ENCODE measurements at places on chromosomes 16 and 17.

GRCh38 chr16:56576585-56577299 lies 11.9 kb downstream of the MT4 start:
- peak; percentile 86 for DNase-seq

GRCh38 chr16:76535-77272 lies 1.3 kb upstream of the MPG start:
- peak; percentile 26 for DNase-seq

DNA sequence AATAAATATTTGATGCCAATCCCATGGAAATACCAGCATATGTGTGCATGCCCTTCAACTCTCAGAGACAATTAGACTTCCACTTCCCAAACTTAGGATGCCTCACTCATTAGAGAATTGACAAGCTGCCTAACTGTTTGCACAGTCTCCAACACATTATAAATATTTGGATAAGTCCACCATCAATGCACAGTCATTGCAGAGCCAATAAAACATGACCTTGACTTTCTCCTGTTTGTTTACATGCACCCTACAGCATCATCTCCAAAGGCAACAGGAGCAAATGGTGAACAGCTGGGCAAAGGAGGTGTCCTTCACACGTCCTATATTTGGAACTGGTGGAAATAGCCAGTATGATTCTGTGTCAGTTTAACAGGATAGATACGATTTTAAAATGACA lies 804.4 kb upstream of the RBFOX1 start:
- no peak for DNase-seq

- DNase-seq = no peak
These were observed 58.0 kb downstream of the AIPL1 start for GRCh38 chr17:6376931-6377361.

- peak; percentile 78 for DNase-seq
These were observed 47.0 kb upstream of the AMZ2 start for GRCh38 chr17:68200689-68201417.

GRCh38 chr17:80942423-80943345 lies 49.0 kb upstream of the CHMP6 start:
- no peak for DNase-seq

DNA sequence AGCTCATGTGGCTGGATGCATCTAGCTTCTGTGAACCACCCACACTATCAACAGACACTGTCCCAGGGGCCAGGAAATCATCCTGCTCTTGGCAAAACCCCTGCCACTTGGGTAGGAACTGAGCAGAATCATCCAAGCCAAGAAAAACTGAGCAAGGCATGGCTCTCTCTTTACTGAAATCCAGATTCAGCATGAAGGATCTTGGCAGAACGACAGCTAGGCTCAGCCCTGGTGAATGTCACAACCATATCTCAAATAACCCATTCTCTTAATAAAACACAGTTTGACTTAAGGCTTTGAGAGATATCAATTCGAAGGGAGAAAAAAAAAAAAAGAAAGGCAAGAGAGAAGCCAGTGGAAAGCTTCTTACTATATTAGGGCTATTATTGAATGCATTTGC lies 72.2 kb downstream of the MAF start:
- DNase-seq = no peak

DNA sequence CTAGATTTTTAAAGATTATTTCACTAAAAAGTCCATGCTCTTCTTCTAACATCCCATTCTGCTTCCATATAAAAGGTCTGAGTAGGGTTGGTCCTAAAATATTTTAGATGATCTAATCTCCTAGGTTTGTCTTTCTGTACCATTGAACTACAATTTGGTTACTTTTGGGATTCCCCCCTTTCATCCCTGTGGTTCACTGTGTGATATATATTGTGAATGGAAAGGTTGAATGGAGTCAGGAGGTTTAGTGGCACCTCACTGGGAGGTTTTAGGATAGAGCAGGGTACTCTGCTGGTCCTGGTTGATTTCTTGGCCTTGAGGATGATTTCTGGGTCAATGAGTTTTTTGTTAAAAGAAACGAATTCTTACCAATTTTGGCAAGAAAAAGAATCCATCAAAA lies 29.5 kb downstream of the MAP2K6 start:
- DNase-seq = no peak

GRCh38 chr16:53504665-53505064 lies 1.7 kb upstream of the AKTIP start:
- DNase-seq = no peak

GRCh38 chr17:38451030-38451839 lies 23.0 kb downstream of the ARHGAP23 start:
- DNase-seq = no peak

DNA sequence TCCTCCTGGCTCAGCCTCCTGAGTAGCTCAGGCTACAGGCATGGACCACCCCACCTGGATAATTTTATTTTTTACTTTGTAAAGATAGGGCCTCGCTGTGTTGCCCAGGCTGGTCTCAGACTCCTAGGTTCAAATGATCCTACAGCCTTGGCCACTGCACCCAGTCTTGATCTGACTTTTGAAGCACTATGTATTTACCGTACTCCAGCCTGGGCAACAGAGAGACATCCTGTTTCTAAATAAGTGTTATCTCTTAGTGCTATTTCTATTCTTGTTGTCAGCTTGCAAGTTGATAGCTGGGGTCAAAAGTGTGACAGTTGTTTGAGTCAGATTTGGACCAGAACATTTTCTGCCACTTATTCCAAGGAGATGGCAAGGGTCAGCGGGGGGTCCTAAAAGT lies 486.4 kb downstream of the NPIPA7 start:
- no peak for DNase-seq

DNA sequence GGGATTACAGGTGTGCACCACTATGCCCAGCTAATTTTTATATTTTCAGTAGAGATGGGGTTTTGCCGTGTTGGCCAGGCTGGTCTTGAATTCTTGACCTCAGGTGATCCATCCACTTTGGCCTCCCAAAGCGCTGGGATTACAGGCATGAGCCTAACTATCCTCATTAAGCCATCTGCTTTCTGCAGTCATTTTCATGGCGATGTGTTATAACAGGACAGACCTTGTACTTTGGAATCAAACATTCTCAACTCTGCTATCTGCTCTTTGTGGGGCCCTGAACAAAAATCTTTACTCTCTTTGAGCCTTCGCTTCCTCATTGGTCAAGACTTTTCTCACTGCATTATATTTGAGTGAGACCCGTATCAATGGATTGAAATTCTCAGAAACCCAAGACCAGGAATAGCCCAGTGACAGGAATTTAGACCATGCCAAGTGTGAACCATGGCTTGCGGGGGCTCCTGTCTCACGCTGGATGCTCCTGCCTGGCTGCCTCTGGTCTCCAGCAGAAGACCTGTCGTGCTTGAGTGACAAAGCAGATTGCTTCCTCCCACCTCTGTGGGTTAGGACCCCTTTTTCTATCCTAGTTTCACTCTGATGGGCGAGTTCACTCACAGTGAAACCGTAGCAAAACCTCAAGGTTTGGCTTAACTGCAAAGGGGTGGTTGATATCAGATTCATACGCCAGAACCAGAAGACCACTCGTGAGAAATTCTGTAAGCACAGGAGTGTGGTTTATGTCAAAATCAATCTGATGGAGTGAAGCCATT lies 519.1 kb downstream of the MAF start:
- DNase-seq = peak; percentile 36

GRCh38 chr16:57781349-57781740 lies 20.9 kb downstream of the KIFC3 start:
- no peak for DNase-seq

- DNase-seq = peak; percentile 83
These were observed at the start of gene FAM171A2 for GRCh38 chr17:44363613-44364159. TSS of gene FAM171A2 (minus strand) at chr17:44363853. CDS start at chr17:44363714, 139 bp downstream.

DNA sequence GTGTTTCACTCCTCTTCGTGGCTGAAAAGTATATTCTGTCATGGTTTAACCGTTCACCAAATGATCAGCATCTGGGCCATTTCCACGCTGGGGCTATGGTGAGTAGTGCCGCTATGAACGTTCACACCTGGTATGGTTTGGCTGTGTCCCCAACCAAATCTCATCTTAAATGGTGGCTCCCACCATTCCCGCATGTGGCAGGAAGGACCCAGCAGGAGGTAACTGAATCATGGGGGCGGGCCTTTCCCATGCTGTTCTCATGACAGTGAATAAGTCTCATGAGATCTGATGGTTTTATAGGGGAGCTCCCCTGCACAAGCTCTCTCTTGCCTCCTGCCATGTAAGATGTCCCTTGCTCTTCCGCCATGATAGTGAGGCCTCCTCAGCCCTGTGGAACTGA lies 45.7 kb upstream of the ZNF469 start:
- DNase-seq = no peak

GRCh38 chr17:81391936-81392908 lies 3.0 kb upstream of the BAHCC1 start:
- no peak for DNase-seq

DNA sequence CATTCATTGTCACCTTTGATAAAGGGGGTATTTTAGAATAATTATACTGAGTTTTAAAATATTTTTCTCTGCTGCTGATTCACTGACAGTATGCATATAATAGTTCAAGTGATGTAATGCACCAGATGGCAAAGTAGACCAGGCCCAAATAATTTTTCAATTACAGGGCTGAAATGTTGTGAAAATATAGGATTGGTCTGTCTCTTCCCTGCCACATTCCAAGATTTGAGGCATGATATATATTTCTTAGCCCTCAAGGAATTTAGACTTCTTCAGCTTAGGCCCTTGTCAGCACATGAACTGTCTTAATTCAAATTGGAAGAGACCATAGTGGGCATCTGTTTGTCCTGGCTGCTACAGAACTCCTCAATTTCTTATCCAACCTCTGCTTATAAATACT lies 39.2 kb upstream of the SLC12A3 start:
- no peak for DNase-seq

DNA sequence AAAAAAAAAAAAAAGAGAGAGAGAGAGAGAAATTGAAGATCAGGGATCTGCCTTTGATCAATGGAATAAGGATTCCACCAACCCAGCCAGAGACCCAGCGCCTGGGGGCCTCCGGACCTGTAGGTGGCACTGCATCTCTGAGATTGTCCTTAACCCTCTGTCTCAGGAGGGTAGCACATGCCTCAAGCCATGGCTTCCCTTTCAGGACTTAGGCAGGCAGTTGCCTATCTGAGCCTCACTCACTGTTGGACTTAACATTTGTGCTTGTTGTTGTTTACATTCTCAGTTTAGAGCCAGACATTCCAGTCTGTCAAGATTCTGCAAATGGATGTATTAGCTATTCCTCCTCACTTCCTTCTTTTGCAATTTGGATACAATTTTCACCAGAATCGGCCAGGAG lies 5.1 kb upstream of the SCNN1B start:
- peak; percentile 13 for DNase-seq

DNA sequence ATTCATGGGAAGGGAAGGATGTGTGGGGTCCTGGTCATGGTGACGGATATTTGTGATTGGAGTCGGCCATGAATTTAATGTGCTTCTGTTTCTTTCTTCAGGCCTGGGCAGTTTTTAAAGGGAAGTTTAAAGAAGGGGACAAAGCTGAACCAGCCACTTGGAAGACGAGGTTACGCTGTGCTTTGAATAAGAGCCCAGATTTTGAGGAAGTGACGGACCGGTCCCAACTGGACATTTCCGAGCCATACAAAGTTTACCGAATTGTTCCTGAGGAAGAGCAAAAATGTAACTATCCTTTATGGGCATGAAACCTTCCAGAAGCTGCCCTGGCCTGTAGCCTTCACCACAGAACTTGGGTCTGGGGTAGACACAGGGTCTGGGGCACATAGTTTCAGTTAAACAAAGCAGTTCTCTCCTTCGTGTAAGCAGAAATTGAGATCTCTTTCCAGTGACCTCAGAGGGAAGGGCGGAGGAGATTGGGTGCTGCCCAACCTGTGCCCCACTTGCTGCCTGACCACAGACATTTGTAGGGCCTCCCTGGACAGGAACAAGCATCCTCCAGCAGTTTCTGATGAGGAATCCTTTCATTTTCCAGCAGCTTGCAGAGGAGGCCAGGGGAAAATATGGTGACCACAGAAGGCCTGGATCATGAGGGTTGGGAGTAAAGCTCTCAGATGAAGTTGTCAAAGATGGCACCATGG lies 10.1 kb downstream of the IRF8 start:
- DNase-seq = no peak

DNA sequence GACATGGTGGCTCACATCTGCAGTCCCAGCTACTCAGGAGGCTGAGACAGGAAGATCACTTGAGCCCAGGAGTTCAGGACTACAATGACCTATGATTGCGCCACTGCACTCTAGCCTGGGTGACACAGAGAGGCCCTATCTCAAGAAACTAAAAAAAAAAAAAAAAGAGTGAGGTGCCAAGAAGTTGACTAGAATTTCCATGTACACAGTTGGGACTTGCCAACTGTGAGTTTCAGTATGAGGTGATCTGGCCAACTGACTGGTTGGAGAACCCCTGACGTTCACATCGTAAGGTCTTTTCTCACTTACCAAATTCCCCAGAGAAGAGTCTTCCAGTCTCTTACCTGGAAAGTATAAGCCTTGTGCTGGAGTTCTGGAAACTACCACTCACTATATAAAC lies 3.1 kb upstream of the MED11 start:
- DNase-seq = no peak

DNA sequence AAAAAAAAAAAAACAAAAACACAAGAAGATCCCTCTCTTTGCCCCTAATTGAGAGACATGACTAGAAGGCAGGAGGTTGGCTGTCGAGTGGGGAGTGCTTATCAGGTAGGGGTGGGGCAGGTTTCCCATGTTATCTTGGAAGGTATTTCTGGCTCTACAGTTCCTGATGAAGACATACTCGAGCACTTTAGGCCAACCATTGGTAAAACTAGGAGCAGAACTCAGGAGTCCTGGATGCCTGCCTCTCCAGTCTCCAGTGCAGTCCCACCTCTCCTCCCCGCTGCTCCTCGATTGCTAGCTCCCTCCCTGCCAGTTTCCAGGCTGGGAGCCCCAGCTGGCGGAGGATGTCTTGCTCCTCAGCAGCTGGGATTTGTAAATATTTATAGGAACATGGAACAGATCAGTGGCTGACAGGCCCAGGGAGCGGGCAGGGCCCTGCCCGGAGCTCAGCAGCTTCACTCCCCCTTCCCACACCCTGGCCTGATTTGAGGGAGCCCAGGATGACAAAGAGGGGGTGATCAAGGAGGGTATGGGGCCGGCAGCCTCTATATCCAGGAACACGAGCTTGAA lies 11.4 kb upstream of the C1QL1 start:
- DNase-seq = no peak

GRCh38 chr17:47946929-47947397 lies 5.6 kb downstream of the PNPO start:
- peak; percentile 72 for DNase-seq

DNA sequence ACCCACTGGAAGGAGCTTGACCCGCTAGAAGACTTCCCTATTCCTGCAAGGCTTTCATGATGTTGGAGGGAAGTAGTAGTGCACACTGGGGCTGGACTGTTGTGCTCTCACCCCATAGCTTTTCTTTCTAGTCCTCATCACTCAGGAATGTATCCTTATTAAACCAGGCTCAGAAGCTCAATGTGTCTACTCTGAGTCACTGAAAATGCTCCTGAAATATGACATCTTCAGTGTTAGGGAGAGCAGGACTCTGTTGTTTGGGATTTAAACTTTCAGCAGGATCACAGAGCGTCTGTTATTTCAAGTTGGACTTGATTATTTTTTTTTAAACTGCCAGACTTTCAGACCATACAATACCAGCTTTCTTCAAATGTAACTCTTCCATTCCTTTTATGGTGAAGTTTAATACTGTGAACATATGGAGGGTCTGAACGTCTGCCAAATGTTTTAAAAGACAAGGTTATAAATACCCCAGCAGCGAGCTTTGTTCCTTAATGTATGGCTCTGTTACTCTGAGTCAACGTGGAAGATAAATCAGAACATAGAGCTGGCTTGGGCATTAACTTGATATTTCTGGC lies 257.5 kb downstream of the CDH11 start:
- no peak for DNase-seq

GRCh38 chr17:63945784-63946439 lies 13.8 kb upstream of the CD79B start:
- no peak for DNase-seq

Data from activated naive CD8-positive, alpha-beta T cell treated with anti-CD3 and anti-CD28 coated beads for 36 hours (primary cell).